ENCODE measurements at places on chromosomes 11 and 22.

DNA sequence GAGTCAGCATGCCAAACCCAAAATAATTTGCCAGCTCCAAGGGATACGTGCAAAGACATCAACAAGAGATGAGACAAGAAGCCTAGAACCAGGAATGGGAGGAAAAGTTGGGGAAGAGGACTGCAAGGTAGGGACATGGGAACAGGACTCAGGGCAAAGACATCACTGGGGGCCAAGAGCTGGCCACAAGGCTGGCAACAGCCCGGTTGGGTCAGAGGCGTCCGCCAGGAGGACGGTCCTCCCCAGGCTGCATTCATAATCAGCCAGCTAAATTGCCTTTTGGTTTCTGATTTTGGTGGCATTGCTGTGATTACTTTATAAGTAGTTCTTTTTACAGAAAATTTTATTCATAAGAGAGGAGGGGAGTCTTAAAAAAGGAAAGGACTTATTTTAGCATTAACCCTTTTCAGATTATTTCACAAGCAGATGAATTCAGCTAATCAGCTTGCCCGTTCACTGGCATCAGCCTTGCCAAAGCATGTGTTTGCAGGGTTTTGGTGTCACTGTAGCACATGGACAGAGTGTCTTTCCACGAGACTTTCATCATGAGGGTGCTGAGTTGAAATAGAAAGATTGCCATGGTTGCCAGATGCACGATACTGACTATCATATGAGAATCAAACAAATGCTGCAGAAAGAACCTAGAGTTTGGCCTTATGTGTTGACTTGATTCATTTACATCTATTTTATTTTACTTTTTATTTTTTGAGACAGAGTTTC, 23.2 kb upstream of the NAV2 start:
- DNase-seq: no peak

DNA sequence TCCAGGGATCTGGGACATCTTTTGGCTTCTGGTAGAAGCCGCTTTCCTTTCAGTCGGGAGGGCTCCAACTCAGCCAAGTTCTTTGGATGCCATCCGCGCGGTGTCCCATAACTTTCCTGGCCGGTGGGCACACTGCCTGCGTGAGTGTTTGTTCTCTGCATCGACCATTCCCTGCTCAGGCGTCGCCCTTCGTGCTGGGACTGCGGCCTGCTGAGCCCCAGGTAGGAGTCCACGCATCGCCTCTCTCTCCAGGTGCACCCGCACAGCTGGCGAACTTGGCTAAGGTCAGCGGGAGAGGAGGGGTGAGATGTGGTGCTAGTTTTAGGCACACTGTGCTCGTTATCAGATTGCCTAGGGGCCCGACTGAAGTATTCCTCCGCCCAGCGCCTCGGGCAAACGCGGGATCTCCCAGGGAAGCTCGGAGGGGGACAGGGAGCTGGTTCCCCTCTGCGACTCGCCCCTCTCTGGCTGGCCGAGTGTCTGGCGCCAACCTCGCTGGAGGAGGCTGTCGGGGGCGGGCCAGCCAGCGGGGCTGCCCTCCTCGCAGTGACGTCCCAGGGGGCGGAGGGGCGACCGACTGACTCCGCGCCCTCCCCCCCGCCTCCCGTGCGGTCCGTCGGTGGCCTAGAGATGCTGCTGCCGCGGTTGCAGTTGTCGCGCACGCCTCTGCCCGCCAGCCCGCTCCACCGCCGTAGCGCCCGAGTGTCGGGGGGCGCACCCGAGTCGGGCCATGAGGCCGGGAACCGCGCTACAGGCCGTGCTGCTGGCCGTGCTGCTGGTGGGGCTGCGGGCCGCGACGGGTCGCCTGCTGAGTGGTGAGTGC, at the start of gene LAYN:
TSS of gene LAYN (plus strand) at position 607 of the 823 bp plus-strand sequence. CDS start at position 731, 124 bp downstream.
- DNase-seq: peak; percentile 52

DNA sequence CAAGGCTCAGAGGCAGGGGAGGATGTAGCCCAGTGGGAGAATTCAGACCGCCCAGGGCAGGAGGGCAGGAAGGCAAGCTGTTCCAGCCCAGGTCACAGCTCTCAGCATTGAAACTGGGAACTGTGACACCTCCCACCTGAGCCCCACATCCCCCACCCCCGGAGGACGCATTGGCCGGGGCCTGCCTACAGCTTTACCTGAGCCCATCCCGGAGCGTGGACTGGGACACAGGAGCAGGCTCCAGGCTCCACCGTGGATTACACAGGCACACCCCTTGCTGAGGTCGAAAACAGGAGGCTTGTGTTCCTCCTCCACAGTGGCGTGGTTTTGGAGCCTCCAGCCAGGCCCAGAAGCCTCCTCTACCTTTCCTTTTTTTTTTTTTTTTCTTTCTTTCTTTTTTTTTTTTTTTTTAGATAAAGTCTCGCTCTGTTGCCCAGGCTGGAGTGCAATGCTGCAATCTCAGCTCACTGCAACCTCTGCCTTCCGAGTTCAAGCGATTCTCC, 9.1 kb upstream of the PGA3 start:
- DNase-seq: no peak

GRCh38 chr11:125935056-125935455, 10.8 kb upstream of the VSIG10L2 start:
- DNase-seq: no peak

DNA sequence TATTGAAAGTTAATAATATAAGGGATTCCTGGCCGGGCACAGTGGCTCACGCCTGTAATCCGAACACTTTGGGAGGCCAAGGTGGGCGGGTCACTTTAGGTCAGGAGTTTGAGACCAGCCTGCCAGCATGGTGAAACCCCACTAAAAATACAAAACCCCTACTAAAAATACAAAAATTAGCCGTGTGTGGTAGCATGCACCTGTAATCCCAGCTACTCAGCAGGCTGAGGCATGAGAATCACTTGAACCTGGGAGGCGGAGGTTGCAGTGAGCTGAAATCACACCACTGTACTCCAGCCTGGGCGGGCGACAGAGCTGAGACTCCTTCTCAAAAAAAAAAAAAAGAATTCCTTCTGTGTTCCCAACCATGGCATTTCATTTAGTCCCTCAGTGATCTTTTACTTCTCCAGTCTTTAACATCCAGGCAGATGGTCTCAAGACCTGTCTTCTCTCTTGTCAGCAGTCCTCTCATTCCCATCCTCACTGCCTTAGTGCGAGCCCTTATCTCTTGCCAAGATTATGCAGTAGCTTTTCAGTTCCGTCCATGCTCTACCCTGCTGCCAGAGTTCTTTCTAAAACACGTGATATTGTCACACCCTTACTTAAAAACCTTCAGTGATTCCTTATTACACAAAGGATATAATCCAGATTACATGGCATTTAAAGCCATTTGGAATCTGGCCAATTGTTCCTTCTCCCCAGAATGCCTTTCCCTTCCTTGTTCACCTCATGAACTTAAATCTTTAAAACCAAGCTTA, 17.9 kb downstream of the RTN3 start:
- DNase-seq: no peak

- no peak for DNase-seq
Observed at GRCh38 chr11:119772641-119773415, 43.8 kb upstream of the NECTIN1 start.

DNA sequence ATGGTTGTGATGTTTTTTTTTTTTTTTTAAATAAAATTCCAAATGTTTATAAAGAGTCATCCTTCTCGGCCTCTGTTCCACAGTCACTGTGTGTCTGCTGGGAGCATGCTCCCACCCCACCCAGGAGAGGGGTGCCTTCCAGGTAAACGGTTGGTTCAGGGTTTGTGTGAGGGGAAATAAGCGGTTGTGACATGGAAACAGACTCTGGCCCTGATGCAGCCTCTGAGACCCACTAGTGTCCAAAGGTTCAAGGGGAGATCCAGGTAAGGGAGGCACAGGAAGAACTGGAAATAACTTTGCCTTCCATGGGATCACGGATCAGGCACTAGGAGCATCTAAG, 6.0 kb upstream of the GAS2L1 start:
- no peak for DNase-seq

DNA sequence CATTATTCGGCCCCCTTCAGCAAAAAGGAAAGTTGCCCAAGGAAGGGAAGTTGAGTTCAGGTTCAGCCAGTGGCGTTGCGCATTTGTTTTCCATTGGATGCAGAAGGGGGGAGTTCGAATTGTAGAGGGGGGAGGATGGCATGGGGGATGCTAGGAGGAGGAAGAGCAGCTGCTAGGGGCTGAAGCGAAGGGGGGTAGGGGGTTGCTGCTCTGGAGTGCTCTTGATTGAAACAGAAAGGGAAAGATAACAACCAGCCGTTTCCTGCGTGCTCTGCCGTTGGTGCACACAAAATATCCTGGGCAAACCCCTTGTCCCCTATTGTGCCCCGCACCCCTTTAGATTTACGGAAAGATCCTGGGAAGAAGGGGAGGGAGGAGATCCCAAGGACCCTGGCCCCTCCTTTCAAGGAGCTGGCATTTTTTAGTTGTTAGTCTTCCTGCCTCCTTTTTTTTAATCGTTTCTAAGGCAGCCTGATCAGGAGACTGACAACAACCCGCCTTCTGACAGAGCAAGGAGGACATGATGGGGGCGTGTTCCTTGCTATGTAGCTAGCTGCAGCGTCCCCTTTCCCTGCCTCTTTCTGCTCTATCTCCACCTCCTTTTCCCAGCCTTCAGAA, 2.1 kb downstream of the KMT2A start:
- peak; percentile 38 for DNase-seq

DNA sequence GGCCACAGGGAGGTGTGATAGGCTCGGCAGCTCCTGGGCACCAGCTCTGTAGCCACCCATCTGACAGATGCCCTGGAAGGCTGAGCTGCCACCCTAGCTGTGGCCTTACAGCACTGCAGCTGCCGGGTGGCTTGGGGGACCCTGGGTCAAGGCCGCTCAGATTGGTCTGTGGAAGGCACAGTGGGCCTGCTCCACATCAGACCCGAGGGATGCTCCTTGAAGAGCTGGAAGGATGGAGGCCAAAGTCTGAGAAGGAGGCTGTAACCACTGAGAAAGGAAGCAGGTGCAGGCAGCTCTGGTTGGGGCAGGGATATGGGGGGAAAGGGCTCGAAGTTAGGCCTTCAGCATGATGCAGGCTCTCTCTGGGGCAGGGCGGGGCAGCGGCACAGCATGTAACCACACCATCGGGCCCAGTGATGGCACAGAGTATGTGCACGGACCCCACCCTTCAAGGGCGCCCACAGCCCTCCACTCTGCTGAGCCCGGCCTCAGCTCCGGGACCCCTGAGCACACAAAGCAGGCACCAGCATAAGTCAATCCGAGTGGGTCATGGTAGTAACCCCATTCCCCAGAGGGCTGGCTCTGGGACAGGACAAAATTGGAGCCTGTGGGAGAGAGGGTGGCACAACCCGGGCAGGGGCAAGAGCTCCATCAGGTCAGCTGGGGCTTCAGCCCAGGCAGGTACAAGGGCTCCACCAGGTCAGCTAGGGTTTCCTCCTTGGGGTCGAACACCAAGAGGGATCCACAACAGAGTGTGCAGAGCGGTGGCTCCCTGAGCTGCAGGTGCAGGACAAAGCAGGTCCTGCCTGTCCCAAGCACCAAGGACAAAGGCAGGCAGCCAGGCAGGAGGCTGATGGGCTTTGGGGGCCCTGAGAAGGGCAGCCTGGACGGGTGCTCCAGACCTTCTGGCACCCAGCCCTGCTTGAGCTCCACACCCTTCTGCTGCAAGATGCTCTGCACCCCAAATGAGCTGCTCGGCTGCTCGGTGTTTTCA, 1511.1 kb downstream of the BRD1 start:
- DNase-seq: no peak

DNA sequence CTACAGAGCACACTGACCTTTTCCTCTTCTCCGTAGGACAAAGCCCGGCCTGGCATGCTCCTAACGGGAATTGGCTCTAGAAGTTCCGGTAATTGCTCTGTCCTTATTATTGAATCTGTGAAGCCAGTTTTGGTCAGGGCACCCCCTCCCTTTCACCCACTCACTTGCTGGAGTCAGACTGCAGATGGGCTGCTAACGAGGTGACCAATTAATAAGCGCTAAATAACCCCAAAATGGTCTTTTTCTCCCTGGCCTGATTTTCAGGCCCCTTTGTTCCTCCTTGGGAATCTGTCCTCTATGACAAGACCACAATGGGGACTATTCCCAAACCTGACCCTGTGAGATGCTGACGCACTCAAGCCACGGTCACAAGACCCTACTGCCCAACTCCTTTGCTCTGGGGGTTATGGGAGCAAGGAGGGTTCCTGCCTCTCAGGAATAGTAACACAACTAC, 610.0 kb upstream of the CADM1 start:
- no peak for DNase-seq

DNA sequence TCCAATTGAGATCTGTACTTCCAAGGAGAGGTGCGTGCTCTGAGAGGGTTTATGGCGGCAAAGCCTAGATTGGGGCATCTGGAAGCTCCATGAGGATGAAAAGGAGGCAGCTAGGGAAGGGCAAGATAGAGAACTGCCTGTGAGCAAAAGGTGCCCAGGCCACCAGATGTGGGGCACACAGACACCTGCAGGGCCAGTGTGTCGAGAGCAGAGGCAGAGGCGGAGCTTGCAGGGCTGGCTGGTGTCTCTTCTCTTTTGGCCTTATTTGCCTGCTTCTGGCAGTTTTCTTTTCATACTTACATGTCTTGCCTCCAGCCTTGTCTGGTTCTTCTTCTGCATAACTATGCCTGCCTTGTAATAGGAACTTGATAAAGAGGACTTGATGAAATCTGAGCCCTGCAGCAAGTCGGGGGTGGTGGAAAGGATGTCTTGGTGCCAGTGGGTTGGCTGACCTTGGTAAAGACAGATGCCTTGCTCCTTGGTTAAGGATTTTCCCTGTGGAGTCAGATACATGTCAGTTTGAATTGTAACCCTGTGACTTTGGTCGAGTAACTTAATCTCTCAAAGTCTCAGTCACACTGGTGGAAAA, 680.3 kb downstream of the NTM start:
- no peak for DNase-seq

GRCh38 chr11:17389957-17390649, 1.6 kb upstream of the KCNJ11 start:
- DNase-seq: no peak

GRCh38 chr11:41031551-41032060, 427.8 kb downstream of the LRRC4C start:
- no peak for DNase-seq

DNA sequence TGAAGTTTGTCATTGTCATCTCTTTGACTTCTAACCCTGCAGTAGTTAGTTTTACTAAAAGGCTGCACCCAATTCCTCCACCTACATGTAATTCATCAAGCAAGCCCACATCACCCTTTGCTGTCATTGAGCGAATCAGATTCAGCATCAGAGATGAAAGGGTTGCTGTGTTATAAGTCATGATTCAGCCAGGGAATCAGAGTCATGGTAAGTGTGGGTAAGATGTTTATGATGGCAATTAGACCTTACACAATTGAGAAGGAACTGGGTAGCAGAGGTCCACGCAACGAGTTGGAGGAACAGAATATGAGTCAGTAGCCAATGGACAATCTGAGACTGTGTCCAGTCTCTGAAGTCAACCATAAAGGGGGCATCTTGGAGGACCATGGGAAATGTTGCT, 162.8 kb upstream of the SNX19 start:
- DNase-seq: no peak

- no peak for DNase-seq
Observed at GRCh38 chr11:72398058-72398758, 36.1 kb downstream of the CLPB start.

DNA sequence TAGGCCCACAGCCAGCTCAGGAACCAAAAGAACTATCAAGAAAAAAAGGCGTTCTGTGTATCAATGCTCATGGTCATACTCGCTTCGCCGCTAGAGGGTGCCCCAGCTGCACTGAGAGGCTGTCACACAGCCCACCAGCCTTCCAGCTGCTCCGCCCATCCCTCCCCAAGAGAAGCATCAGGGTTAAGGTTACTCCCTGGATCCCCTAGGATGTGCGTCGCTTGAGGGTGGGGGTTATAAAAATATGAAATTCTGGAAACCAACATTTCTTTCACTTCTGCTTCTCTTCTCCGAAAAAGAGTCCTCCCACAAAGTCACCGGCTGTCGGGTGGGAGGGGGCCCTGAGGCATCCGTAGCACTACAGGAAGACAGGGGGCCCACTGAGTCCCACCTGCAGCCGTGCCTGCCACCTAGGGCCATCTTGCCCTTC, 1.7 kb downstream of the CBX6 start:
- peak; percentile 81 for DNase-seq

GRCh38 chr11:73317373-73317772, 9.3 kb downstream of the ARHGEF17 start:
- DNase-seq: no peak

Data from naive thymus-derived CD8-positive, alpha-beta T cell (primary cell).